ENCODE measurements at places on chromosomes 7 and 10. TPM values are rescaled to one million over a fixed set of nuclear protein-coding genes. Genes with fewer than 3 reads are reported as not detected.

DNA sequence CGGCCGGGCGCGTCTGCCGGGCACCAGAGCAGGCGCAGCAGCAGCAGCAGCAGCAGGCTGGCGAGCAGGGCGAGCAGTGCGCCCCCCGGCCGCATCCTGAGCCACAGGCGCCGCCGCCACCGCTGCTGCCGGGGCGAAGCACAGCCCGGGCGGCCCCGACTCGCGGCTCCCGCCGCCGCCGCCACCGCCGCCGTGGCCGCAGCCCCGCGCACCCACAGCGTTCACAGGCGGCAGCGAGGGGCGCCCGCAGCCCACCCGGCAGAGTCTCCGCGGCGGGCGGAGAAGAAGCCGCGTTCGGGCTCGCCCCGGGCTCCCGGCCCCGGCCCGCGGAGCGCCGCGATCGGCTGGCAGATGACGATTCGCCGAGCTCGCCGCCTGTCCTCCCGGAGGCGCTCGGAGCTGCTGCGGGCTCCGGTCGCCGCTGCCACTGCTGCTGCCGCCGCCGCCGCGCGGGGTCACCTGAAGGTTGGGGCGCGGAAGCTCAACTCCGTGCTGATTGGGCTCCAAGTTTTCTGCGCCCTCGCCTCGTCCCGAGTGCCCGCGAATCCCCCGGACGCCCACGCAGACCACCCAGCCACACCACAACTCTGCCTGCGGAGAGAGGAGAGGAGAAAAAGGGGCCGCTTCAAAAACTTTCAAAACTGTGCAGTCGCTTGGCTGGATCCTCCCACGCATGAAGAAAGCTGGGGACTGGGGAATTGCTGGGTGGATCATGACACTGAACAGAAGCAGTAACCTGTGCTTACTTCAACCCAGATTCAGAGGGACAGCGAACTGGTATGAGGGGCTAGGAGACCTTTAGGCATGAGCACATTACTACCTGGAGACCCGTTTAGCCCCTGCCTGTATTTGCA lies at the start of gene ST8SIA6:
TSS of gene ST8SIA6 (minus strand) at position 435 of the 854 bp plus-strand sequence. CDS start at position 95, 340 bp downstream.
- DNase-seq: peak; percentile 49

- no peak for DNase-seq
Measured at GRCh38 chr7:42189535-42189934, 47.5 kb downstream of the GLI3 start.

- DNase-seq: no peak
Measured at GRCh38 chr10:22899307-22899706, 28.5 kb upstream of the ARMC3 start.

- DNase-seq: no peak
Measured at GRCh38 chr7:37705976-37706375, 22.4 kb downstream of the GPR141 start.

Gene OPN1SW
- not detected for total RNA-seq

DNA sequence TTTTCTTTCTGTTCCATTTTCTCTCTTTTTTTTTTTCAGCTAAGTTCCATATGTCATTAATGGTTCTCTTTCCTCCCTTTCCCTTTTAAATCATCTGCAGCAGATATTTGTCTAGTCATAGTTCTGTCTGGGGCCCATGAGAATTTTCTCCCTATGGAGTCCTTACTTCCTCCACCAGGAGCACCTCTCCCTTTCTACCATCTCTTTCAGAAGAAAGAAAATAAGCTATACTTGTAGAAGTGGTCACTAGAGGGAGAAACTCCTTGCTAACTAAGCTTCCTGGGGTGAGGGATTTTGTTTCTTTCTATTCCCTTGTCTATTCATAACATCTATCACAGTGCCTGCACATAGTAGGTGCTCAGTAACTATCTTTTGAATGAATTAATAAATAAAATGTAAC lies 230.2 kb upstream of the HPS1 start:
- DNase-seq: no peak

- no peak for DNase-seq
Measured at GRCh38 chr10:3123571-3124411, 48.8 kb downstream of the PITRM1 start.

All from heart left ventricle (tissue), 16 donors.